ENCODE measurements at places on chromosomes 11 and 22.

GRCh38 chr22:37277384-37277783, 4.9 kb upstream of the CYTH4 start:
- no peak for DNase-seq

DNA sequence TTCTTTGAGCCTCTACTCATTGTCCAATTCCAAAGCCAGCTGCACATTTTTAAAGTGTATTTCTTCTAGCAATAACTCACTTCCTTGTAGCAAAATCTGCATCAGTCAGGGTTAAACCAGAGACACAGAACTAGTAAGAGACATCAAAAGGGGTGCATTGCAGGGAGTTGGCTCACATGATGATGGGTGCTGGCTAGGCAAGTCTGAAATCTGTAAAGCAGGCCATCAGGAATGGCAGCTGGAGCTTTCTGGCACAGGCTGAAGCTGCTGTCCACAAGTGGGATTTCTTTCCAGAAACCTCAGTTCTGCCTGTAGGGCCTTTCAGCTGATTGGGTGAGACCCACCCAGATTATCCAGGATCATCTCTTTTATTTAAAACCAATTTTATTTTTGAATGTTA, 698.1 kb downstream of the NTM start:
- DNase-seq: no peak

DNA sequence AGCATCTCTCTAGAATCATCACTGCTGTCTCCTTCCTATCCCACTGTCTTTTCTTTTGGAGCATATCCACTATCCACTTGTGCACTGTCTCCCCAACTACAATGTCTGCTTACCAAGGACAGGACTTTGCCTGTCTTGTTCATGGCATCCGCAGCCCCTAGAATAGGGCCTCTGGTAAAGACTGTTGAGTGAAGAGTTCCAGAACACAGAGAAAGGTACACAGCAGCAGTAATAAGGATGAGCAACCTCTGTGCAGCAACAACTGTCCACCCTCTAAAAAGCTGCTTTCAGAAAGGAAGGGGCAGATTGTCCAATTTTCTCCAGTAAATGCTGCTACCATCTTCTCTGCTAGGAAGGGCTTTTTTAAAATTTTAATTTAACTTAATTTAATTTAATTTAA, 25.5 kb upstream of the BIRC3 start:
- no peak for DNase-seq

- no peak for DNase-seq
Observed at GRCh38 chr11:132960273-132961078, 571.8 kb downstream of the OPCML start.

GRCh38 chr11:79094616-79095015, 346.2 kb downstream of the TENM4 start:
- no peak for DNase-seq

- DNase-seq: no peak
Observed at GRCh38 chr22:22682807-22683667, 38.6 kb downstream of the GGTLC2 start.

- DNase-seq: peak; percentile 94
Observed at GRCh38 chr11:68946416-68947090, 34.2 kb downstream of the MRGPRD start.

DNA sequence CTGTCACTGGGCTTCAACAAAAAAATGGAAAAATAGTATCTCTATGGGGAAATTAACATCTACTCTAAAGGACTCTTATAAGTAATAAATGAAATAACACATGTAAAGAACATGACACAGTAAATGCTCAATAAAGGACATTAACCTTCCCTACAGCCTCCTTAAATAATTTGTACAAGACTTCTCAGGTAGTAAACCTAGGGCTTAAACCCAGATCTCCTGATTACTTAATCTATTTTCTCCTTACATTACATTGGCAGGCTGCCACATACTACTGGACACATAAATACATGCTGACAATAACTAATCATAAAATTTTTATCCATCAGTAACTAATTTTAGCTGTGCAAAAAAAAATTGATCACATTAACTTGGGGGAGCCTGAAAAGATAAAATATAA, 4.9 kb downstream of the AMBRA1 start:
- no peak for DNase-seq

- DNase-seq: no peak
Observed at GRCh38 chr11:1848640-1849430, 4.0 kb upstream of the LSP1 start.

DNA sequence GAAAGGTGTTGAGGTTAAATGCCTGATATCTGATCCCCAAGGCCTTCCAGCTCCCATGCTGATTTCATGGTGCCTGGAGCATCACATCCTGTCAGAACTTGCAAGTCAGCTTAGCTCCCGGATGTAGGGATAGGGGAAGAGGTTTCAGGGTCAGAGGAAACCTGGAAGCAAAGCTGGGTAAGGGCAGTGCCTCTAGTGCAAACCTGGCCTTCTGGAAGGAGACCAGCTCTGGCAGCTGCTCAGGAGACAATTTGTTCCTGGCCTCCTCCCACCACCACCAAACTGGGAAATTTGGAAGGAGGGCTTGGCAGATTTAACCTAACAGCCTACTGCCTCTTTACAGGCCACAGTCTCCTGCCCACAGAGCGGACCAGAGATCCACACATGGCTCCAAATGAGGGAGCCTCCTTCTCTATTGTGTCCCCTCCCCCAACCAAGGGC, 9.2 kb upstream of the TSKU start:
- no peak for DNase-seq

GRCh38 chr11:40517122-40517521, 942.3 kb downstream of the LRRC4C start:
- DNase-seq: no peak

GRCh38 chr22:28711341-28711740, 30.3 kb downstream of the CHEK2 start:
- DNase-seq: no peak

DNA sequence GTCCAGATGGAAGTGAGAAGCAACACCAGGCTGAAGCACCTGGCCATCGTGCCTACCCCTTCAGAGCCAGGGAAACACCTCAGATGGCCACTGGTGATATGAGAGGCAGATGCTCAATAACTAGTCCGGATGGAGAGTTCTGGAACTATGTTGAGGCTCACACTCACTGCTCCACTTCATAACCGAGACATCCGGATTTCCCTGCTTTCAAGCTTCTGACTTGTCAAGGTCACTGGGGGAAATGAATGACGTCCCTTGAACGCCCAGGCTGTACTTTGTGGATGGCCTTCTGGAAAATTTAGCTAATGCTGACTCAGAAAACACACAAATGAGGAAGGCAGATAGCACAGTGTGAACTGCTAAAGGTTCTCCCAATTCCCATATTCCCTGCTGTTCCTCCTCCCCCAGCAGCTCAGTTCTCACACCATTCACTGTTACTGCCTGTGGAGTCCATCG, at the start of gene LYVE1:
Gene LYVE1, minus strand, starts transcription at position 180 of the 456 bp plus-strand sequence. Its CDS starts 133 bp downstream, at position 47.
- DNase-seq: peak; percentile 37

DNA sequence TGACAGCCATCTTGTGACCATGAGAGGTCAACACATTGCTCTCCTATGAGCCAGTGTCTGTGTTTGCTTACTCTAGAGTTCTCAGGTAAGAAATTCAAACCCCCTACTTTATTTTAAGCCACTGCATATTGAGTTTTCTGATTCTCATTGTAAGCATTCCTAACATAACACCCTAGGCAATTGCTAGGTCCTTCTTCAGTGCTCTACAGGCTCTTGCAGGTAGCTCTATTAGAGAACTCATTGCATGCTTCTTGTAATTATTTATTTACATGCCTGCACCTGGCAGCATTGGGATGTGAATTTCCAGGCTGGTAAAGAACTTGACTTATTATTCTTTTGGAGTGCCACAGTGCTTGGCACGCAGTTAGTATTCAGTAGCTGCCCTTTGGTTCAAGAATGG, 288.8 kb upstream of the SYN3 start:
- no peak for DNase-seq

GRCh38 chr11:69054397-69055211, 5.9 kb downstream of the TPCN2 start:
- no peak for DNase-seq

- DNase-seq: no peak
Observed at GRCh38 chr11:75493626-75494025, 32.1 kb downstream of the GDPD5 start.

- no peak for DNase-seq
Observed at GRCh38 chr11:69409812-69410645, 71.4 kb upstream of the LINC01488 start.

GRCh38 chr11:82730286-82730685, 3.4 kb downstream of the FAM181B start:
- DNase-seq: no peak

DNA sequence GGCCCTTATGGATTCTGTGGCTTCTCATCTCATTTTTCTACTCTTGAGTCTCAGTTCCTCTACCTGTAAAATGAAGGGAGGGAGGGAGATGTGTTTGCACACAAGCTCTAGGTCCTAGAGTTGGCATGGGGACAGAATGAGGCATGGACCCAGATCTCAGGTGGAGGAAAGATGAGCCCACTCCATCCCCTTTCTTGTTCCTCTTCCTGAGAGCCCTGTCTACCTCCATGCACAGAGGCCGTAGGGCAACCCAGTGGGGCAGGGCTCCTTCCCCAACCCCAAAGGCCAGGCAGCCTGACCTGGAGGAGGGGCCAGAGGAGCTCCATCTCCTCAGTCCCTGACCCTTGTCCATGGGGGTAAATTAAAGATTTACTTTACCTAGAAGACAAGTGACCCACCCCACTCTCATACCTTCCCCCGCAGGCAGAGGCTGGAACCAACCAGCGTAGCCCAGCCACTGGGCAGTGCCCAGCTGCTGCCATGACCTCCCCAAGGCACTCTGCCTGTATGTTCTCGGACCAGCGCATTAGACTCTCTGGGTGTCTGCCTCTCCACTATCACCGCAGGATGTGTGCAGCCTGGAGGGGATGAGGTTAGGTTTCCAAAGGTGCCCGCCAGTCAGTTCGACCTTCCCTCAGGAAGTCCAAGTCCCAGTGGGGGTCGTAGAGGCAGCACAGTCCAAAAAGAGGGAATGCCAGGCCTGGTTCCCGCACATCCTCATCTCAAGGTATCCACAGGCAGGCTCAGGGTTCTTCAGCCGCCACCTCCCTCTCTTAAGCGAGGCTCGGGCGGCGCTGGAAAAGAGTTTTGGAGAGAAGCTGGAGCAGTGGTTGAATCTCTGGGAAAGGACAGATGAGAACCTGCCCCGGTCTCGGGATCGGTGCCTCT, 3.0 kb downstream of the SMTN start:
- no peak for DNase-seq

DNA sequence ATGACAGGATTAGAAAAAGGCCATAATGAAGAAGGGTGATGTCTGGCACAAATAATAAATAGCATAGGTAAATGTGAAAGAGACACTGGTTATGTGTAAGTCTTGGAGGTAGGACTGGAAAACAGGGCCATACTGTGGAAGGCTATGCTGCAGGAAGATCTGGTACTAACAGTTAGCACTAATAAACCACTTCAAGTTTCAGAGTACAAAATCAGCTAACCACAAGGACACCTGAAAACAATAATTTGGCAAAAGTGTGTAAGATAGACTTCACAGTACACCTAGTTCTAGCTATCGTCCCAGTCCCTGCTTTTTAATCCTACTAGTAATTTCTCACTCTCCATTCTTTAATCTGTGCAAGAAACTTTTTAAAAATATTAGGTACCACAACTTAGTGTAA, 44.3 kb downstream of the CWF19L2 start:
- DNase-seq: no peak

DNA sequence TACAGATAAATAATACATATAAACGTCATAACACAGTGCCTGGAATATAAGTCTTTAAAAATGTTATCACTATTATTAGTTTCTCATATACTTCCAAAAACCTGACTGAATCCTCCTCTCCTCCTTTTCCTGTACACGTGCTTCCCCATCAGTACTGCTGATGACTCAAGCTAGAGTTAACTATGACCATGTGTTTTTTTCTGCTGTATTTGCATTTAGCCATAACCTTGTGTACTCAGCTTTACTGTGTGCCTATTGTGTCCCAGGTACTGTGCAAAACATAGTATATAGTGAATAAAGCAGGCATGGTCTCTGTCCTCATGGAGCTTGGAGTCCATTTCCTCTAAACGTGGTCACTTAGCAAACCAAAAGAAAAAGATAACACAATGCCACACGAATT, 56.5 kb upstream of the ARHGAP32 start:
- DNase-seq: peak; percentile 31

- no peak for DNase-seq
Observed at GRCh38 chr11:58392746-58393145, 13.9 kb downstream of the OR5B3 start.

- peak; percentile 82 for DNase-seq
Observed at GRCh38 chr11:69915501-69916250, 96.5 kb upstream of the FGF3 start.

- DNase-seq: no peak
Observed at GRCh38 chr11:79090191-79090705, 350.6 kb downstream of the TENM4 start.

DNA sequence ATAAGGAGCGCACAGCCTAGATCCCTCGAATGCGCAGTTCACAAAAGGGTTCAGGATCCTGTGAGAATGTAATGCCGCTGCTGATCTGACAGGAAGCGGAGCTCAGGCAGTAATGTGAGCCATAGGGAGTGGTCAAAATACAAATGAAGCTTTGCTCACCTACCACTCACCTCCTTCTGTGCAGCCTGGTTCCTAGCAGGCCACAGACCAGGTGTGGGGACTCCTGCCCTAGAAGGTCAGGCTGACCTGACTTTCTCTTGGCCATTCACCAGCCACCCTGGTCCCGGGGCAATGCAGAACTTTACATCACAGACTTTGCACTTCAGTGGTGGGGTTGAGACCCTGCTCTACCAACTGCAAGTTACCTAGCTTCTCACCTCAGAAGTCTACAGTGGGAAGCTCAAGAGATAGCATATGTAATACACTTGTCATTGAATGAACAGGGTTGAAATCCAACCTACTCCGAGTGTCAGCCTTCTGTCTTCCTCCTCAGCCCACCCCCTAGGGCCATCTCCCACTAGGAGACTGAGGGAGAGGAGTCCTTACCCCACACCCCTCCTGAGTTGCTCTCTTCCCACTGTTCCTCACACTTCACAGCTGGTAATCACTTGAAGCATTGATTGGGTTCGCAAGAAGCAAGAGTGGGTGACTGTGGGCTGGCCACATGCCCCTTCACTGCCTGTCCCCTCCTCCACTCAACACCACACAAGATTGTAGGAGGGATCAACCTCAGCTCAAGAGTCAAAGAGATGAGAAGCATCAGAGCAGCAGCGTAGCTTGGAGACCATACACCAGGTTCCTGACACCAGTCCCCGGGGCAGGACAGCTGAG, 2.0 kb upstream of the KCNJ1 start:
- DNase-seq: no peak

- peak; percentile 79 for DNase-seq
Observed at GRCh38 chr11:94895451-94895850, 77.9 kb downstream of the CWC15 start.

DNA sequence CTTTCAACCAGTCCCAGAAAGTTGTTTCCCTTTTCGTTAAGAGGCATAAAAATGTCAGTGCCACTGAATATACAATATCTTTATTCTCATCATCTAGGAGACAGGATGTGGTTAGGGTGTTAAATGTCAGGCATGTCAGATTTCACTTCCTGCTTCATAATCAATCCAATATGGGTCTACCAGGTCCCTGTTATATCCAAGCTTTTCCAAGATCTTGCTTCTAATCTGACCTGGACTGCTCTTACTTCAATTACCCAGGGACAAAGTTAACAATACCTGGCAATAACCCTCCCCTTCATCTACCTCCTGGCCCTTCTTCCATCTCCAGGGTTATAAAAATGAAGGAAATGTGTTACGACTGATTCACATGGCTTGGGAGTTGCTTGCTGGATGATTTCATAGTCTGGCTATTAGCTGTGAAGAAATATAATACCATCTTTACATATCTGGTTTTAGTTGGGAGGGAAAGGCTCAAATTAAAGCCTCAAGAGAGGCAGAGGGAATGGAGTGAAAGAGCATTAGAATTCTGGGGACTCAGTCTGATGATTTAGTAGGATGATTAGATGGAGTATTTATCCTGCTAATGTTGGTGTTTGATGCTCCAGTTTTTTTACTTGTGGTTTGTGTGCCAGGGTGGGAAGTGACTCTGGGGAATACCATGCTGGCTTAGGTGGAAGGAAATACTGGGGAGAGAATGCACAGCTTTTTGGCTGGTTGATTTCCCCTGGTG, 534.3 kb downstream of the ETS1 start:
- peak; percentile 40 for DNase-seq
